ENCODE measurements at places on chromosomes 13 and 19.
A peak's percentile ranks its signal among the peaks of the same experiment; 100 is the strongest.

DNA sequence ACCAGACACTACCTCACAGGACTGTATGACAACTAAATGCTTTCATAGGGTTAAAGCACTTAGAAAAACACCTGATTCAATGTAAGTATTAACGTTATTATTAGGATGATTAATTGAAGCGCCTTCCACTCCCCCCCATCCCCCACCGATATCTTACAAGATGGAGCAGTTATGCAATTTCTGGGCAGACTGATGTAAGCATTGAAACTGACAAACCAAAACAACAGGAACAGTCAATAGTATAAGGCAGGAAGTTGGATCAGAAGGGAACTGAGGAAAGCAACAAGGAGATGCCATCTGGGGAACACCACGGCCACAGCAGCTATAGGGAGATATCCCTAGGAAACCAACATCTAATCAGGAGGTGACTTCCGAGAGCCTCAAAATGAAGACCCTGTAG lies 3.8 kb downstream of the LCP1 start:
- no peak for DNase-seq

DNA sequence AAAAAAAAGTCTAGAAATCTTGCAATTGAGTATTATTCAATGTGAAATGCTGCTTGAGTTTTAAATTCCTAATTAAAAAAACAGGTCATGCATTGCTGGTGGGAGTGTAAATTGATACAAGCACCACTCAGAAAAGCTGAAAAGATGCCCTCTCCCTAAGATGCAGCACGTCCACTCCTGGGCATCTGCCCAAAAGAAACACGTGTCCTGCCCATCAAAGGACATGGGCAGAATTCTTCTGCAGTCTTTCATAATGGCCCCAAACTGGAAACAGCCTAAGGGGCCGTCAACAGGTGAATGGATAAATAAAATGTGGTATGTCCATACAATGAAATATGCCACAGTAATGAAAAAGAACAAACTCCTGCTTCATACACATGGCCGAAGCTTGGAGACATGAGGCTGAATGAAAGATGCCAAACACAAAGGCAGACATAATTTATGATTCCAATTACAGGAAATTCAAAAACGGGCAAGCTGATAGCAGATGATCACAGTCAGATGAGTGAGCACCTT lies 7.8 kb downstream of the POU2F2 start:
- DNase-seq, result no peak

DNA sequence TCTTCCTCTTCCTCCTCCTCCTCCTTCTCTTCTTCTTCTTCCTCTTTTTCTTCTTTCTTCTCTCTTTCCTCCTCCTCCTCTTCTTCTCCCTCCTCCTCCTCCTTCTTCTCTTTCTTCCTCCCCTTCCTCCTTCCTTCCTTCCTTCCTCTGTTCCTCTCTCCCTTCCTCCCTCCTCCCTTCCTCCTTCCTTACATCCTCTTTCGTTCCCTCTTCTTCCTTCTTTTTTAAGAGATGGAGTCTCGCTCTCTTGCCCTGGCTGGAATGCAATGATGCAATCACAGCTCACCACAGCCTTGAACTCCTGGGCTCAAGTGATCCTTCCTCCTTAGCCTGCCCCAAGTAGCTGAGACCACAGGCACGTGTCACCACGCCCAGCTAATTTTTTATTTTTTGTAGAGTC lies 13.2 kb downstream of the EHD2 start:
- no peak for DNase-seq

GRCh38 chr19:17216058-17216670 lies 1.0 kb downstream of the USE1 start:
- no peak for DNase-seq

- no peak for DNase-seq
These were observed 128.6 kb upstream of the KL start for GRCh38 chr13:32887617-32888016.

GRCh38 chr13:83568019-83568418 lies 314.3 kb downstream of the SLITRK1 start:
- DNase-seq, result no peak

GRCh38 chr13:19960653-19960976 lies 2.1 kb downstream of the ZMYM2 start:
- no peak for DNase-seq

DNA sequence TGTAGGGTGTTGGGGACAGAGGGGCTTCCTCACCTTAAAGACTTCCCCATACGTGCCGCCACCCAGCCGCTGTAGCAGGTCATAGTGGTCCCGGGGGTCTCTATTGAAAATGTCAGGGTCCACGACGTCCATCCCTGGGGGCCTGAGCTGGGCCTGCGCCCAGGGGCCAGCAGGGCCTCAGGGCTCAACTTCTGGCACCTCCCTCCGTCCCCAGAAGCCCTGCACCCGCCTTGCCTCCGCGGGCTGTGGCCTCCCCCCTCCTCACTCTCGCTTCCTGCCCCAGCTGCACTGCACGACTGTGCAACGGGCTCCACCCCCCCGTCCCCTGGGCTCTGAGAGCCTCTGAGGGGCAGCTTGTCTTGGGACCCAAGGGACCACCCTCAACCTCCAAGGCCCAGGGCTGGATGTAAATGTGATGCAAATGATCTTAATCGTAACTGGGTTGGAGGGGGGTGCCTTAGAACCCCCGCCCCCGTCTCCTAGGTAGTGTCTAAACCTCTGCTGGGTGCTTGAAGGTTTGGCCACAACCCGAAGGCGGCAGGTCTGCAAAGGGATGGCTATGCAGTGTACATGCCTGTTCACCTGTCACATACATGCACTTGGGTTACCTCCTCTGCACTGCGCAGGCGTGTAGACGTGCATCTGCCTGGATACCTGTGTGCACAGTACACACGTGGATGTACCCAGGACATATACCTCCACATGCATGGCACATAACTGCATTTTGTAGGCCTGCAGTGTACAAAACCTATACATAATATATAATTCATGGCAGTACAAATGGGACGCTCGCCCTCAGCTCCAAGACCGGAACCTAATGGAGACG lies at the start of gene MAP4K1:
Gene MAP4K1 (minus strand): TSS at position 190 of the 826 bp plus-strand sequence. CDS start 58 bp downstream, at position 132.
- peak; percentile 85 for DNase-seq

GRCh38 chr13:48975101-48975855 lies 434 bp upstream of the FNDC3A start:
- DNase-seq, result peak; percentile 35

- no peak for DNase-seq
These were observed 29.1 kb downstream of the CEBPG start for GRCh38 chr19:33402421-33403220.

DNA sequence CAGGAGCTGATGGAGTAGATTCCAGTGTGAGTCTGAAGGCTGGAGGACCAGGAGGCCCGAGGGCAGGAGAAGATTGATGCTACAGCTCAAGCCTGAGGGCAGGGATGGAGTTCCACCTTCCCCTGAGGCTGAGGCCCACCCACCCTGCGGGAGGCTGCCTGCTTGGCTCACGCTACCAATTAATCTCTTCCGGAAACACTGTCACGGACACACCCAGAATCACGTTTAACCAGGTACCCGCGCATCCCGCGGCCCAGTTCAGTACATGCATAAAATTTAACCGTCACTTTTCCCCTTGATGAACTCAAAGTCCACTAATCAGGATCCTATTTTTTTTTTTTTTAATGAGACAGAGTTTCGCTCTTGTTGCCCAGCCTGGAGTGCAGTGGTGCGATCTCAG lies 5.2 kb upstream of the ZNF628 start:
- no peak for DNase-seq

GRCh38 chr13:26824581-26824980 lies 64.0 kb upstream of the GPR12 start:
- no peak for DNase-seq

DNA sequence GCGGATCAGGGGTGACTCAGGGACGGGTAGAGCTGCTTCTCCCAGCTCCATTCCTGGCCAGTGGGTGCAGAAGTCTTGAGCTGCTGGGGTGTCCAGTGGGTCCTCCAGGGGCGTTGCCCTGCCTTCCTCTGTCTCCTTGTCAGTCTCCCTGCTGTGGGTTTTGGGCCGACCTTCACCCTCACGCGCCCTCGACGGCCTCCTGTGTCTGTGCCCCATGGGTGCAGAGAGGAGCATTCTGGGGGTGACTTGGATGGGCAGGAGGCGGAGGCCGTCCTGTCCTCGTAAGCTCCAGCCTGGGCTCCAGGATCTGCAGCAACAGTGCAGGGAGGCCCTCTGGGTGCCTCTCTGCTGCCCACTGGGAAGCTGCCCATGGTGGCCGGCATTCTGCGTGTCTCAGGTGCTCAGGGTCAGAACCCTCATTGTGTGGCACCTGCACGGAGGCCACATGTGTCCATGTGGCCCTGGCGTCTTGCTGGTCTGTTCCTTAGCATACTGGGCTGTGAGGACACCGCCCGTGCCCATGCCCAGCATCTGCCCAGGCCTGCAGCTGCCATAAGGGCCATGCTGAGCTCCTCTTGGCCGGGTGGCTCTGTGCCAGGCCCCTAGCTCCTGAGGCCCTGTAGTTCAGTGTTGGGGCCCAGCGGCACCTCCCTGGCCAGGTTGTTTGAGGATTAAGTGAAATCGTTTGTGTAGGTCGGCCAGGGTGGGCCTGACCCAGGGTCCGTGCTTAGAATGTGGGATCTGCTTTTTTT lies 17.3 kb downstream of the DOT1L start:
- DNase-seq, result no peak

- no peak for DNase-seq
These were observed 38.7 kb downstream of the CYP2B6 start for GRCh38 chr19:41029524-41030432.

DNA sequence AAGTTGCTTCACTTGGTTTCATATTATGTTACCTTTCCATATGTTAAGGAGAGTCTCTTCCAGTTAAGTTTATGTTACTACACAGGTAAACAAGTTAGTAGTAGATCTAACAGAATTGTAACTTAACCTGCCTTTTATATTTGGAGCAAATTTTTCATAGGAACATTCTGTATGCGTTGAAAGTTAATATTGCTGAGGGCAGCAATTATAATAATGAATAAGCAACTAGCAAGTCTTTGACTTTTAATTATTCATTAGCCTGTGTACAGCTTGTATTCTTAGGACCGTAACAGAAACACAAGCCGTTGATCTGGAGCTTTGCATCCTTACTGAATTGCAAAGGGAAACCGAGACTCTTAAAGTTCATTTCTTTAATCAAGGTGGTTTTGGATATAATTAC lies 11.6 kb downstream of the SUGT1 start:
- DNase-seq, result no peak

DNA sequence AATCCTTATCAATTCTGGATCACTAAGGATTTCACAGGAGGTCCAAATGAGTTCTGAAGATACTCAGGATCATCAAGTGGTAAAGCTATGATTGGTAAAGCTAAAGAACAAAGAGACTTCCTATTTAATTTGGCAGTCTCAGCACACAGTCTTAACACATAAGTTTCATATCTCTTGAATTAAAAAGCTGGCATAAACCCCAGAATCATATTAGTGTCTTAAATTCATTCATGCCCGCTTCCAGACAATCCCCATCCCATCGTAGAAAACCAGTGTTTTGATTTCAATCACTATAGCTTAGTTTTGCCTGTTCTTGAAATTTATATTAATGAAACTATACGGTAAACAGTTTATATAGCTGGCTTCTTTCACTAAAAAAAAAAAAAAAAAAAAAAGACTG lies 278.7 kb downstream of the DIAPH3 start:
- DNase-seq, result no peak

DNA sequence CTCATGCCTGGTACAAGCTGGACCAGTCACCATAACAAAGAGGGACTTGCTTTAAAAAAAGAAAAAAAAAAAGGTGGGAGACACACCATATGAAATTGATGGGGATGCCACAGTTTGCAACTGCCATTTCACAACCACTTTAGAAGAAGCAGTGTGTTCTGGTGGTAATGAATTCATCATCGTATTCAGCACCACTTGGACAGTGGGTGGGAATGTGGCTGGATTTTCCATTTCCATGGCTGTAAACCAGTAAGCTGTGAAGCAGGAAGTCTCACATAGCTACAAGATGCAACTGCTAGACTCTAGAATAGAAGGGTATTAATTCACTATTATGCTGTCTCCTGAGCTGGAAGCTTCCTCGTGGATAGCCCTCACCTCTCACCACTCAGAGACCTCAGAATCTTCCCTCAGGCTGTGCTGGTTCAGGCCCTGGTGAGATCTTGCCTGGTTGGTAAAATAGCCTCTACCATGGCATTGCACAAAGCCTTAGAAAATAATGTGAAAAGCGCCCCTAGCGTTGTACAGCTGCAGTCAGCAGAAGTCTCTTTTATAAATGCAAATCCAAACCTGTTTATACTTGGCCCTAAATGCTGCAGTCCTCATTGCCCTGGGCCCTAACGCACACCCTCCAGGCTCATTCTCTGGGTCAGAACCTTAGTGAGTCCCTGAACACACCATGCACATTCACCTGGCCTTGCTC lies 150.7 kb downstream of the KCTD15 start:
- no peak for DNase-seq

GRCh38 chr19:51628153-51628939 lies 1.9 kb downstream of the SIGLEC5 start:
- DNase-seq, result no peak

DNA sequence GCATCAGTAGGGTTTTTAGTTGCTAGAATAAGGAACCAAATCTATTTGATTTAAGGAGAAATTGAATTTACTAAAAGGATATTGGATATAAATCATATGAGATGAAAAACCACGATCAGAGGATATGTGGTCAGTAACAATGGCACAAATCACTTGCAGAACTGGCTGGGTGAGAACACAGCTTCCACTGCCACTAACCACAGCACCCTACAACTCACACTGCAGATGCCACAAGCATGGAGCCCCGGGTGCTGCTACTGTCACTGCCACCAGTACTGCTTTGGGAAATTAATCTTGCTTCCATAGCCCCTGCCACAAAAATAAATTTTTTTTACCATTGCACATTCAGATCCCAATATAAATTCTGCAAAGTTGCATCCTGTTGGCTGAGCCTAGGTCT lies 40.6 kb upstream of the KLF12 start:
- no peak for DNase-seq

DNA sequence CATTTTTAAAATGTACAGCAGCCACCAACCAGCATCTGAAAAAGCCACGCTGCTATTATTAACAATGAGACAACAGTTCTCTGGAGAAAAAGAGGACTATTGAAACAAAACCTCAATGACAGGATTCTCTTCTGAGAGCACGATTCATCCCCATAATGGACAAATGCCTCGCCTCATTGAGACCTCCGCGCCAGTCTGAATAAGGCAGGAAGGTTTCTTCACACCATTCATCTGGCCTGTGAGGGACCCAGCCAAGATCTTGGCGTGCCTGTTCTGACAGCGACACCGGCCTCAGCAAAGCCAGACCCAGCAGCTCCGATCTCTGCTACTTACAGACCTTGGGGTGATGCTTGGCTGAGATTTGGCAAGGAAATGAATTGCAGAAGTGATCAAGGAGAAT lies 14.8 kb downstream of the SMIM7 start:
- no peak for DNase-seq

- no peak for DNase-seq
These were observed 19.8 kb upstream of the FXYD3 start for GRCh38 chr19:35095667-35096368.

Measured in NCI-H345 (cell line).